ENCODE measurements at places on chromosomes 6 and 20.
A peak's percentile ranks its signal among the peaks of the same experiment; 100 is the strongest.

DNA sequence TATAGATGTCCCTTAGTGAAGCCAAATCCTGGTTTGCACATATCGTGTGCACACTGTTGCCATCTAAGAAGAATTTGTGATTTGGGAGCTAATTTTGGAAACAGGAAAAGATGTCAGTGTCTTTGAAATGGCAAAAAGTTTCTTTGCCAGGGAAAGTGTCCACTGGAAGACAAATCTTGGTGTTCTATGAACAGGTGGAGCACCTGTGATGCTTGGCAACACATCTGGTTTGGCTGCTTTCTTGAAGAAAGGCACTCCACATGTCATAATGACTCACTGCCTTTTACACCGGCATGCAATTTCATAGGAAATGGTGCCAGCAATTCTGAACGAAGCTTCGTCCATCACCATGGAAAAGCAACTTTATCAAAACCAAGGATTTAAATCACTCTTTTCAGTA, 1040.0 kb upstream of the MAP3K7 start:
- DNase-seq = no peak

GRCh38 chr6:137230547-137230946, 11.4 kb upstream of the IFNGR1 start:
- no peak for DNase-seq

DNA sequence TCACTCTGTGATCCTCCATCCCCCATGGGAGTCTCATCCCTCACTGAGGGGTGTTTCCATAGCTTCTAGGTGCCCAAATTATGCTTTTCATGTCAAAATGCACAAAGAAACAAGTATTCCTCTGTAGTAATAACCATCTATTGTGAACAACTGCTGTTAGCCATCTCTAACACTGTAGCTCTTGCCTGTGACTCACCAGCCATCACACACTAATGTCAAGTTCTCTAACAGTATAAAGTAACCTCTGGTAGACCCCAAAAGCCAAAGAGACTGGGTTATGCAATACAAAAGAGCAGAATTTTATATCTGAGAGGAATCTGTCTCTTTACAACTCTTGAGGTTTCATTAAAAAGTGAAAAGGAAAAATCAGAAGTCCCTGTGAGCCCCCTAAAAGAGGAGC, 25.4 kb upstream of the IYD start:
- no peak for DNase-seq

GRCh38 chr6:6287415-6287814, 33.0 kb downstream of the F13A1 start:
- DNase-seq = no peak

GRCh38 chr6:119683031-119683430, 333.5 kb upstream of the MAN1A1 start:
- DNase-seq = no peak

- no peak for DNase-seq
Observed at GRCh38 chr6:70957284-70957617, 391 bp upstream of the B3GAT2 start.

GRCh38 chr6:81485395-81485794, 267.1 kb downstream of the TENT5A start:
- DNase-seq = no peak

GRCh38 chr20:23115822-23116221, 29.7 kb upstream of the CD93 start:
- DNase-seq = no peak

GRCh38 chr6:73984571-73985210, 288.7 kb downstream of the CD109 start:
- DNase-seq = no peak

GRCh38 chr6:35044145-35044745, 96.9 kb downstream of the TCP11 start:
- DNase-seq = no peak

DNA sequence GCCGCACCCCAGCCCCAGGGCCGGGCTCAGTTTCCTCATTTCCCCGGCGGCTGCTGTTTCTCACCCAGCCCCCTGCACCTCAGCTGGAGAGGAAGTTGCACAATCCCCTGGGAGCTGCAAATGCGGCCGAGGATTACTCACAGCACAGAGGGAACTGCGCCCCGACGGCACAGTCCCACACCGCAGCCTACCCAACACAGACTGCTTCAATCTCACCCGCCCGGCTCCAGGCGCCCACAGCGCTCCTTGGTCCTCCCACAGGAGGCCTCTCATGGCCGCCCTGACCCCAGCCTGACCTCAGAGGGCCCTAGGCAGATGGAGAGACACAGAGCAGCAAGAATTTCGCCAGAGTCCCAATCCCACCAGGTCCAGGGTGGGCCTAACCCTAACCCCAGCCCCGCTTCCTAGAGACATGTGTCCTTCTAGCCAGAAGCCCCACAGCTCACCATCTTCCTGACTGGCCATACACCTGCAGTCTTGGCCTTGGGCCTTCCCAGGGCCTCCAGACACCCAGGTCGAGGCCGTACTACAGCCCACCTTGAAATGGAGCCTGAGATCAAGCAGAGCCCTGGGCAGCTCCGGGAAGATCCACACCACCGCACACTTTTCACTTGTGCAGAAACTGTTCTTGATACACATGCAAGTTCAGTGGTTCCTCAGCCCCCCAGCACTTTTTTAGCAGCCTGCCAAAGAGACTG, 11.7 kb downstream of the TFEB start:
- DNase-seq = no peak

DNA sequence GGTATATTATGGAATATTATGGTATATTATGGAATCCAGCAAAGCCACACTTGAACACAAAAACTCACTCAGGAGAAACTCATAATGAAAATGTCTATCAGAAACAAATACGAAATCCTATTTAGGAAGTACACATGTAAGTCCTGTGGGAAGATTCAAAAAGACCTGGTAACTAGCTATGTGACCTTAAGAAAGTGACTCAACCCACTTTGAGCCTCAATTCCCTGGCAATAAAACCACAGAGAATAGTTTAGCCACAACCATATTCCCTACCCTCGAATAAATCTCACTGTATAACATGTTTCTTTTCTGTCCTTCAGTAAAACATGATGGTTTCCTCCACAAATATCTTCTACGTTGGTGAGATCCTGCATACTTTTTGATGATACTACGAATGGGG, 56.4 kb downstream of the ZMYND8 start:
- no peak for DNase-seq

DNA sequence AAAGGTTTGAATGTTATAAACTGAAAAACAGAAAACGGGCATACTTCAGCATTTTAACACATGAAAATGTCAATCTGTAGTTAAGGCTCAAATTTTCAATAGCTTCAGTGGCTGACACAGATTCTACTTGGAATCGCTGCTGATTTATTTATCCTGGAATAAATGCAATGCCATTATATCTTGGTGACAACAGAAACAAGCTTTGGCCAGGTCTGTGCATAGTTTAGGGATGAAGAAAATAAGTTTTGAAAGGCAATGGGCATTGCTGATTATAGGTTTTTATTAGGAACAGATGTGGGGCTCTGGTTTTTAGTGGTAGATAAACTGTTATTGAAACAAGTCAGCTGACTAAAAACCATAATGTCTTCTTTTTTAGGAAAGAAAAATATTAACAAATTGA, 96.8 kb upstream of the SOX4 start:
- no peak for DNase-seq

DNA sequence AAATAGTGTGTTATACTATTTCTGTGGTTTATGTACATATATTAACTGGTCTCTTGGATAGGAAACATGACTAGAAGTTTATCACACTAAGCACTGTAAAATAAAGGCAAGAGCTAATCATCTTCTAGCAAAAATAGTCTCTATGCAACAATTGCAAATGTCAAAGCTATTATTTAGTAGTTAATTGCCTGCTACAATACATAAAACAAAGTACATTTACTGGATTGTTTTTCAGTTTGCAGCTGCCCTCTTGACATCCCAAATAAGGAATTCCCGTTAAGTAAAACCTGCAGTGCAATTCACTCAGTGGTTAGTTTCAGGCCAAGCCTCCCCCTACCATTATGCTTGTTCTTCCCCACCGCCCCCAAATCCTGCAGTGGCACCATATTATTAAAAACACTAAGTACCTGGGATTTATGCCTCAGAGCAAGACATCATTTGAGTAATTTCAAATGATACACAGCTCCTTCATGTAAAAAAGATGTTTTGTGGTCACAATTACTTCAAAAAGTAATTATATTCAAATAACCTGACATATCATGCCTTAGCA, 1.6 kb upstream of the ATP5F1E start:
- DNase-seq = no peak

DNA sequence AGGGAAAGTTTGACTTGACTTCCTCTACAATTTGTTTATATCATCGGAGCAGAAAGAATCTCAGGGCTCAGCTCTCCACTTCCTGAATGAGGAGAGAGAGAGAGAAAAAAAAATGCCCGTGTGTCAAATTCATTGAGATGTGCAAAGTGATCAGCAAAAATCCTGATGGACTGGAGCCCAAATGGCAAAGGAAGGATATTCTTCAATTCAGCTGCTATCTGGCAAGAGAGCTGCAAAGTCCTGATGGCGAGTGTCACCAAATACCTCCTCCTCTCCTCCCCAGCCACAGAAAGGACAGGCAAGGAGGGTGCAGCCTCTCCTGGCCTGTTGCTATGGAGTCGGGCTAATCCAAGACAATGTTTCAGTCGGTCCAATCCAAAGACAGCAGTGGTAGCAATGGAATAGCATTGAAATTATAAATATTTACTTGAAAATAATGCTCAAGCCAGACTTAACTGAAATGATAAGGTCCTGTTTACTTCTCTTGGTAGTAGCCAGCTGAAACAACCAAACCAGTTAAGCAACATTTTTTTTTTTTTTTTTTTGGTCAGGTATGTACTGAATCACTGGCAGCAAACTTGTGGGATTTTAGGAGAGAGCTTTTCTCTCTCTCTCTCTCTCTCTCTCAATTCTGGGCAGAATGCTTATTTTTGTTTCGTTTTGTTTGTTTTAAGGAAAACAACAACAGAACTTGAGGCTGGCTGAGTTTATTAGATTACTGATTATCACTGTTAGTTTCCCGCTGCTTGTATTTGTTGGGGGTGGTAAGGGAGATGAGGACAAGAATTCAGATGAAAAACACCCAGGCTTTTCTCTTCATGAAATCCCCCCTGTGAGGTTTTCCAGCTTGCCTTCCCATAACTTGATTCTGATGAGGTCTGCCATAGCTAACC, 204.2 kb downstream of the BCAS1 start:
- DNase-seq = no peak

DNA sequence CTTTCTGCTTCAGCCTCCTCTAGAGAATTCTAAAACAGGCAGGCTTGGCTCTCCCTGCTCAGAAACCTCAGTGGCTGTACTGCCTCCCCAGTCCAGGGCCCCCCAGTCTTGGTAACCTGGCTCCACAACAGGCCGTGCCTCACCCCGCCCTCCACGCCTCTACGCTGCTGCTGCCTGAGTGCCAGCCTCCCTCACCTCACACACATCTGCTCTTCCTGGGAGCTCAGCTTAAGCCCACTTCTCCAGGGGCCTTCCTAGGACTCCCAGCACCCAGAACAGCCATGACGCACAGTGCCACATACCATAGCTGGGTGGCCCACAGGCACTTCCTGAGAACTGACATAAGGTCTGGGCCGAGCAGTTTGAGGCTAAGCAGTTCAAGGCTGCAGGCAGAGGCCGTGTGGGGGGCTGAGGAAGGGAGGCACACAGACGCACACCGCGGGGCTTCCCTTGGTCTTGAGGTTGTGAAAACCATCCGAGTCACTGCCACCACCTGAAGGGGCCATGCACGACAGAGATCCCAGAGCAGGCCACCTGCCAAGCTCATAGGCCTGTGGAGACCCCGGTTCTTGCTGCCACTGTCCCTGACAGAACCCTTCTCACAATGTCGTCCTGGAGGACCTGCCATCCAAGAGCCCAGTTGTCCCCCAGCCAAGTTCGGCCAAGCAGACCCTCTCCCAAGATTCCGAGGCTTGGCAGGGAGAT, 42.6 kb downstream of the DSTN start:
- DNase-seq = peak; percentile 28

- DNase-seq = peak; percentile 7
Observed at GRCh38 chr6:157667211-157668008, 155.6 kb upstream of the SNX9 start.

DNA sequence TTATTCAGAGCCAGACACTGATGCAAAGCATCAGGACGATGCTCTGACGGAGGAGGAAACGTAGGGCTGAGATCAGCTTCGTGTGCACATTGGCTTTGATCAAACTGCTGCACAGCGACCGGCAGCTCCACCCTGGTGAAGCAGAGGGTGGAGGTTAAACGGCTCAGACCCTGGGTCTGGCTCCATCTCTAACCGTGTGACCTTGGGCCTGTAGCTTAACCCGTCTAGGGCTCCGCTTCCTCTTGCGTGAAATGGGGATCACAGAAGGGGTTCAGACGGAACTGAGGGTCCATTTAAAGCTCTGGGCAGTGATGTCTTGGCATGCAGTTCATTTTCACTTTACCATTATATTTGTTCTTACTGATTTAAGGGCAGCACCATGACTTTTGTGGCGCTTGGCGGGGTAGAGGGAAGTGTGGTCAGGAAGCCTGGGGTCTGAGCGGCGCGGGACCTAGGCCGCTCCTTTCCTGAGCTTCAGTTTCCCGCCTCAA, 644 bp downstream of the RBL1 start:
- peak; percentile 51 for DNase-seq

GRCh38 chr6:148990403-148990802, 243.6 kb downstream of the UST start:
- DNase-seq = no peak

GRCh38 chr6:153959276-153959675, 79.8 kb upstream of the OPRM1 start:
- no peak for DNase-seq

- DNase-seq = no peak
Observed at GRCh38 chr20:8221887-8222419, 89.9 kb downstream of the PLCB1 start.

GRCh38 chr6:849075-849506, 156.2 kb upstream of the EXOC2 start:
- no peak for DNase-seq

DNA sequence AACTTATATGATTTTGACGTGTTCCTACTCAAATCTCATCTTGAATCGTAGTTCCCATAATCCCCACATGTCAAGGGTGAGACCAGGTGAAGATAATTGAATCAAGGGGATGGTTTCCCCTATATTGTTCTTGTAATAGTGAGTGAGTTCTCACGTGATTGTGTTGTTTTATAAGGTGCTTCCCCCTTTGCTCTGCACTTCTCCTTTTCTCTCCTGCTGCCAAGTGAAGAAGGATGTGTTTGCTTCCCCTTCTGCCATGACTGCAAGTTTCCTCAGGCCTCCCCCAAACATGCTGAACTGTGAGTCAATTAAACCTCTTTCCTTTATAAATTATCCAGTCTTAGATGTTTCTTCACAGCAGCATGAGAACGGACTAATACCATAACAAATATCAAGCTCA, 83.2 kb downstream of the MANEA start:
- no peak for DNase-seq

DNA sequence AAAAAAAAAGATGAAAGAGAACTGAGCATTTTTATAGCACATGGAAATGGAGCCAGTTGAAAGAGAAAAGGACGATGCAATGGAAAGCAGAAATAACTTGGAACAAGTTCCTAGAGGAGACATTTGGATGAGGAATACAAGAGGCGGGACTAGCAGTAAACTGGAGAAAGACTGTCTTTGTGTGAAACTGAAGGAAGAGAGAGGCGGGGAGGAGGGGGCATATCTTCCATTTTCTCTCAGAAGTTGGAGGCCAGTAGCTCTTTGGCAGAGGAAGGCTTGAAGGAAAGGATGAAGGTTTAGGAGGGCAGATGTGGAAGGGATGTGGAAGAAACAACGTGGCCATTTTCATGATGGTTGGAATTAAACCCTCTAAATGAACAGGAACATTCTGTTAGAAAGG, 33.0 kb upstream of the ADGRF1 start:
- DNase-seq = no peak

All from T-helper 22 cell (primary cell).